Forelimb muscle (tissue), 1 donor: ENCODE measurements at places on chromosomes 11 and 22.

DNA sequence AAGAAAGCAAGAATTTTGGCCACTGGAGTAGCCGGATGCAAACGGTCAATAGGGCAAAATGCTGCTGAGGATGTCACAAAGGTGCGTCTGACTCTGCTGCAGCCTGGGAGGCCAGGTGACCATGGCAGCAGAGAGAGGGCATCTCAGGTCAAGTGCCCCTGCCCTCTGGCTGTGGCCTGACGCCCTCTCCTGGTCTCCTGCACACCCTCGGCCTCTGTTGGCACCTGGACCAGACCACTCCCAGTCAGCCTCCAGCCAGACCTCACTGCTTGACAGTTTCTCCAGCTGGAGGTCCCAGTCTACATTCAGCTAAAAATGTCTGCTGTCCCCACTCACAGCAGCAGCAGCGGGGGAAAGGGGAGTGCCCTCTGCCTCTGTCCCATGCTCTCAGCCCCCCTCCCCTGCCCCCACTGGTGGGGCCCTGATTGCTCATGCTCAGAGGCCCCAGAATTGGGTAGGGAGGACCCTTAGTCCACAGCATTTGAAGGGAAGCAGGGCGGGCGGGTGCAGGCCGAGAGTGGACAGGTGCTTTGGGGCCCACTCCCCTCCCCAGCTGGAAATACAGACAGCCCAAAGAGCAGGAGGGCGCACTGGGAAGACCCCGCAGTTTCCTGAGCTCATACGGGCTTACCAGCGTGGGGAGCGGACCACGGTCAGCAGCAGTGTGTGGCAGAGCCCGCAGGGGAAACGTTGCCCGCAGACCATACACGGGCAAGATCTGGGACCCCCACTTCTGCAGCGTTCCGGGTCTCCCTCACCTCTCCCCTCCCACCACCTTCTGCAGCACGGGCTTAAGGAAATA lies 1.6 kb upstream of the BRSK2 start:
- DNase-seq: no peak

DNA sequence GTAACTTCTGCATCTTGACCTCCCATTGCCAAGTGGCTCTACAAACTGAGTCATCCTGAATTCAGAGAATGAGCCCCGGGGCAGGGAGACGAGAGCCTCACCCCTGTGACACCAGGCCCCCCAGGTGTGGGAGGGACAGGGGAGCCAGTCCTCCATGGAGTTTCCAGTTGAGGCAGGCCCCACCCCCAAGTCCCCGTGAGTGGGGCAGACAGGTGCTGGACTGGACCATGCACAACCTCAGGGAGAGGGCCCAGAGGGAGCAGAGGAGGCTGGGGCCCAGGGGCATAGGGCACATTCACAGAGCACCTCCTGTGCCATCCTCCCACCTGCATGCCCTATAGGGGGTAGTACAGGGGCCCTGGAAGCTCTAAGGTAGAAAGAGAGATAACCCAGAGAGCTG lies 180.8 kb downstream of the BRD1 start:
- DNase-seq: no peak

GRCh38 chr11:29173660-29174062 lies 843.2 kb downstream of the KCNA4 start:
- no peak for DNase-seq

GRCh38 chr22:37909766-37910165 lies 3.7 kb downstream of the MICALL1 start:
- no peak for DNase-seq

DNA sequence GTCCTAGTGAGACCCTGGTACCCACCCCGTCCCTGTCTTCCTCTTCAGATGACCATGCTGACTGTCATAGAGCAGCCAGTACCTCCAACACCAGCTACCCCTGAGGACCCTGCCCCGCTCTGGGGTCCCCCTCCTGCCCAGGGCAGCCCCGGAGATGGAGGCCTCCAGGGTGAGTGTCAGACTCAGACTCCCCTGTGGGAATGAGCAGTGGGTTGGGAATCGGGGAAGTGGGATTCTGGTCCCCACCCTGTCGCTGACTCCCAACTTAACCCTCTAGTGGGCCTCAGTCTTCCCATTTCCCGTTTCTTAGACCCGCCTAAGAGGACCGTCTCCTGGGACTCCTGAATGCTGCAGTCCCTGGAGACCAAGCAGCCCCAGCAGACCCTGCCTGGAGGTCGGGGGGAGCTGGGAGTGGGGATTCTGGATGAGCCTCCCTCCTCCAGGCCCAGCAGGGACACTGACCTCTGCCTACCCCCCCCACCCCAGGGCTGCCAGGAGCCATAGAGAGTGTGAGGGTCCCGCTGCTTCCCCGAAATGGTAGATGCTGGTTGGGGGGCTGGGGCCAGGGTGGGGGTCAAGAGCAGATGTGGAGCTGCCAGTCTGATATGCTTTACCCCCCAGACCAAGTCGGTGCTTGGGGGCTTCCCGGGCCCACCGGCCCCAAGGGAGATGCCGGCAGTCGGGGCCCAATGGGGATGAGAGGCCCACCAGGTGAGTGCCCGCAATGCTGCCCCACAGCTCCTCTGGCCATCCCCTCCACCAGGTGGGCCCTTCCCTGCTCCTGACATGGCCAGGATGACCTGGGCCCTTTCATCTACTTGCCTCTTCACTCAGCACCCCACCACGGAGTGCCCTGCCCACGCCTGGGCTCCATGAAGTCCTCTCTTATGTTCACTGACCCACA lies 25.5 kb downstream of the EMID1 start:
- DNase-seq: no peak
